ENCODE measurements at places on chromosomes 1 and 21.

- no peak for DNase-seq
Measured at GRCh38 chr1:201419256-201419655, 2.3 kb downstream of the TNNI1 start.

GRCh38 chr1:2019172-2019543, at the start of gene GABRD:
Gene GABRD (plus strand): TSS chr1:2019345. CDS start chr1:2019424, 79 bp downstream.
- no peak for DNase-seq

DNA sequence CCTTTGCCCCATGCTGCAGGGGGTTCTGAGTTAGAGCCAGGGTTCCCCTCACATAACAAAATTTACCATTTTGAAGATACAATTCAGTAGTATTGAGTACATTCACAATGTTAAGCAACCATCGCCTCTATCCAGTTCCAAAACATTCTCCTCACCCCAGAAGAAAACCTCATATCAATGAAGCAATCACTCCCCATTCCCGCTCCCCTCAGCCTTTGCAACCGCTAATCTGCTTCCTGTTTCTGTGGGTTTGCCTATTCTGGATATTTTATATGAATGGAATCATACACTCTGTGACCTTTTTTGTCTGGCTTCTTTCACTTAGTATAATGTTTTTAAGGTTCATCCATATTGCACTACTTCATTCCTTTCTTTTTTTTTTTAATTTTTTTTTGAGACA, 32.9 kb downstream of the SERINC2 start:
- DNase-seq, result no peak

DNA sequence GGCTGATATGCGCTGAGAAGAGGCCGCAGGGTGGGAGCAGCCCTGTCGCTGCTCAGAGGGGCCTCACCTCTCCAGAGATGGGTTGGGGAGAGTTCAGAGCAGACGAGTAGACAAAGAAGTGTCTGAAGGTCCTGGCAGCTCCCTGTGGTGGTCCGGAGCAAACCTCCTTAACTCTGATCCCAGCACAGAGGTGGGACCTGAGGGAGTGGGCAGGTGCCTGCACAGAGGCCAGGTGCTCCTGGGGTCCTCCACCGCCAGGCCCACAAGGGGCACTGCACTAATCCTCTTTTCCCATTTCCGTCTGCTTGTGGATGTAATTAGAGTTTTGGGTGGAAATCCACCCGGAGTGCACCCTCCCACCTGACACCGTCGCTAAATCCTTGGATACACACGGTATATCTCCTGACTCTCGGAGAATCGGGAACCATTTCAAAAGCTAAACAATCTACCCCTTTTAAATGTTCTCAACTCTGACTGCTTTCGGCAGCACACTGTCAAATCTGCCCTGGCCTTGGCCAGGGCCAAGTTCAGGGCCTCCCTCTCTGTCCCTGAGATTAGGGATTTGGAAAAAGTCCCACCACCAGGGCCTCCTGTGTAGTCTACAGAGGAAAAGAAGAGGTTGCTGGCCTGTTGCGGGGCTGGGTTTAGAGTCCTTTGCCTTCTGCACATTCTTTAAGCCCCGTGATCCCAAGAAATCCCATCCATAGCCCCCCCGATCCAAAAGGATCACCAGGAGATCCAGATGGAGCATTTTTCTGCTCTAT, 22.4 kb downstream of the CASZ1 start:
- DNase-seq, result no peak

DNA sequence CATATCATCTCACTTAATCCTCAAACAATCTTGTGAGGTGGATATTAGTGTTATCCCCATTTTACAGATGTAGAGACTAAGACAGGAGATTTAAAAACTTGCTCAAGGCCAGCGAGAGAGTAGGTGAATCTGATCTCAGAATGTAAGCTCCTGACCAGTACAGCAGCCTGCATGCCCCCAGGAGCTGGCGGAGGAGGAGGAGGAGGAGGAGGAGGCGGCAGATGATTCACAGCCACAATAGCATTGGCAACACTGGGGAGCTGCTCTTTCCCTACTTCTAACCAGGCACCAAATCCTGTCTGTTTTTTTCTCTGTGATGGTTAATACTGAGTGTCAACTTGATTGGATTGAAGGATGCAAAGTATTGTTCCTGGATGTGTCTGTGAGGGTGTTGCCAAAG, 243.2 kb downstream of the ATG4C start:
- no peak for DNase-seq

DNA sequence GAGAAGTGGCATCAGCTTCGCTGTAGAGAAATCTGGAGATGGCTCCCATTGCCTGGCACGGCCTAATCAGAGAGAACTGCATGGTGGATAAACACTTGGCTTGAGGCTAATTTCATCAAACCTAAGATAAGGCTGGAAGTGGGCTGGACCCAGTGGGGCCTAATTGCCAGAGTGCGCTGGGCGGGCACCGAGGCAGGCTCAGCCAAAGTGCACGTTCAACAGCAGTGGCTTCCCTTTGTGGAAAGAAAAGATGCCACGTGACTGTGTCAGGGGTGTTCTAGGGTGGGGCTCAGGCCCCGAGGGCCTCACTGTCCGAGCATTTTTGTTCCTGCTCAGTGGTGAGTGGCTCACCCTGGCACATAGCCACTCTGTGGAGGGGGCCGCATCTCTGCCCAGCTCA, 5.8 kb downstream of the PLCH2 start:
- no peak for DNase-seq

GRCh38 chr1:222928212-222928611, 113.4 kb downstream of the DISP1 start:
- no peak for DNase-seq

- DNase-seq, result no peak
Measured at GRCh38 chr1:172719694-172720138, 60.8 kb downstream of the FASLG start.

DNA sequence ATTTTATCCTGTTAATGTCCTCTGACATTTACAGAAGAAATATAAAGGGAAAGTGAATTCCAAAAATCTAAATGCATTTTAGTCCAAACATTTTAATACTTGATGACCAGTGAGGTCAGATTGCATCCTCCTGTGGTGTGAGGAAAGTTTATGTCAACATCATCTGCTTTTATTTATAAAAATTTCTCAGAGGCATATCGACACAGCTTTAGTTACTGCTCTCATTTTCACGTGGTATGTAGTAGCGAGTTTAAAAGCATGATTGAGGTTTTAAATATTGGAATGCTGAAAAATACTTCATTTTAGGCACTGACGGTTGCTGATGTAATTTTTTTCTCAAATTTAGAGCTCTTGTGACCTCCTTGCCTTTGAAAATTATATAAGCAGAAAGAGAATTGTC, 234.8 kb downstream of the HMCN1 start:
- no peak for DNase-seq

- DNase-seq, result no peak
Measured at GRCh38 chr1:212482637-212483441, 50.1 kb downstream of the NENF start.

DNA sequence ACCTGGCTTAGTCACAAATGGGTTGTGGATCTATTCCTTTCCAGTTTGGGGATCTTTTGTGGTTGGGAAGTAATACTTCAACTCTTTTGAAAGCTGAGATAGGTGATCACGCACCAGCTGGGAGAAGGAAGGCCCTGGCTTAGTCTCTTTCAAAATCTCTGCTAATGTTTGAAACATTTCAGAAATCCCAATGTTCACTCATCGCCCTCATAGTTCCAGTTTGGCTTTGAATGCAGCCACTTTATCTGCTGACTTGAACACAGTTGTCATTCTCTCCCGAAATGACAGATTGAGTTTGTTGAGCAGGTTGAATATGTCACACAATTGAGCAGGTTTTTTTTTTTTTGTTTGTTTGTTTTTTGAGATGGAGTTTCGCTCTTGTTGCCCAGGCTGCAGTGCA, 24.6 kb downstream of the RASAL2 start:
- no peak for DNase-seq

DNA sequence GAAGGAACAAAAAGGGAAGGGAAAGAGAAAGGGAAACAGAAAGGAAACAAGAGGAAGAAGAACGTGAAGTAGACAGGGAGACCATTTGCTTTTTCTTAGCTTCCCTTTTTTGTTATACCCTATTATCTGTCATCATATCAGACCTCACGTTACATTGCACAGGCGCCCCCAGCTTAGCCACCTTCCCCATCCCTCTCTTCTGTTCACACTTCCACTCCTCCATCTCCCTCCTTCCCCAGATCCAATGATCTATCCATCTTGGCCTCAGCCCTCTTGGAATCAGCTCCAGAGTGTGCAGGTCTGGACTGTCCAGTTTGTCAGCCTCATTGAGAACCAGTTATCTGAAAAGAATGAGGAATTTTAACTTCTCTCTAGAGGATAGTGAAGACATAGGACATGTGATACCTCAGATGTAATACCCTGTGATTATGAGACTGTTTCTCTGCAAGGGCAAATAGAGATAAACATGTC, 101.1 kb upstream of the ERRFI1 start:
- DNase-seq, result no peak

GRCh38 chr1:150388241-150388640, 24.3 kb downstream of the RPRD2 start:
- DNase-seq, result no peak

DNA sequence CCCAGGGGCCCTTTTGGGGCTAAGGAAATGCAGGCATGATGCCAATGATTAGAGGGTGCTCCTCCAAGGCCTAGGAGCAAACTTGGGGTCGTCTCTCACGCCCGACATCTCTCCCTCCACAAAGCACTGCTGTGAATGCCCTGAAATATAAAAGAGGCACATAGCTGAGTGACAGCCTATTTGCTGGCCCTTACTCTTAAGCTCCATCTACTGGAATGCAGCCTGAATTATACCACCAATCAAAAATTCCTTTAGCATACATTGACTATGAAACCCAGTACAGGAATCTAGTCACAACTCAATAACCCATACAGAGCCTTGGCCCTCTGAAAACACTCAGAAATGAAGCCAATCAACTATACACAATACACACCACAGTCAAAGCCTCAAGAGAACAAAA, 105.5 kb downstream of the LRIG2 start:
- DNase-seq, result no peak

DNA sequence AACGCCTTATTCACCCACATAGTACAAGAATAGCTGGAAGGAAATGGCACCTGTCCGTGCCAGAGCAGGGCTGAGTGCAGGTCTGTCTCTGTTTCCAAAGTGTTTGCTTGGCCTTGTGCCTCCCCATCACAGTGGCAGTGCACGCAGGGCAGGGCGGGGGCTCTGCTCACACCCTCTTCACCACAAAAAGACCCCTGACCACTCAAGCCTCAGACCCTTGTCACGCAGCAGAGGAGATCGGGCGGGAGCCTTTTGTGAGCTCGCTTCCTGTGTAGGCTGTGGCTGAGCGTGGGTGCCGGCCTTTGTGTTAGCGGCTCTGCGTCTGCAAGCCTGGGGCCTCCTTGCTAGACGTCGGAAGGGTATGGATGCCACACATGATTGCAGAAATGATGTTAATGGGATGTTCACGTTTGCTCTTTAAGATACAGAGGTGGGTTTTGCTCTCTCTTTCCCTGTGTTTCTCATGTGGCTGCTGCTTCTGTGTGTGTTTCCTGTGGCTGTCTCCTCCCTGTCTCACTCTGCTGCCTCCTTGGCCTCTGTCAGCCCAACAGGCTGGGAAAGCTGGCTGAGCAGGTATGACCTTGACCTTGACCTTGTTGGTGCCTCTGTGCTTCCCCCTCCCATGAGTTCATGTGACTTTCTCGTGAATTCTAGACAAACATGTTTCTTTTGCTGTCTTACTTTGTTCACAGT, 45.4 kb downstream of the S100B start:
- no peak for DNase-seq

- no peak for DNase-seq
Measured at GRCh38 chr1:83882906-83883305, 116.0 kb downstream of the TTLL7 start.

DNA sequence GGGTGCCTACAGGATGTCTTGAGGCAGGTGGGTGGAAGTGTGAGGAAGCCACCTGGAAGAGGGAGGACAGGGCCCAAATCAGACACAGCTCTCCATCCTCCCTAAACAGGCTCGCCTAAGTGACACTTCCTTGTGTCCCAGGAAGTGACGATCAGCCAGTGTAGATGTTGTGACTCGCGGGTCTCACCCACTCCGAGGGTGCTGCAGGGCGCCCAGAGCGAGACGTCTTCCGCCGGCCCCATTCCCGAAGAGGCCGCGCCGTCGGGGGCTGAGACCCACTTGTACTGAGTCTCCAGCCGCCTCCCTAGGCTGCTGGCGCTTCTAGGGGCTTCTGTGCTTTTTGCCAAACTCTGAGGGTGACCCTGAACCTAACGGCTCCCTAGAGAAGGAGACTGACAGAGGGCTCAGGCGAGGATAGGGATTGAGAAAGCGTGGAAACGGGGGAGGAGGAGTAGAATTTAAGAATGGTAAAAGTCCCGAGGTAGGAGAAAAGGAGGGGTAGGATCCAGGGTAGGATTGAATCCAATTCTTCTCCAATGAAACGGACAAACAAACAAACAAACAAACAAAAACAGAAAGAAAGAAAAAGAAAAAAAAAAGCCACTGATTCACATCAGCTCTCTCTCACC, 543 bp upstream of the MARK1 start:
- no peak for DNase-seq

DNA sequence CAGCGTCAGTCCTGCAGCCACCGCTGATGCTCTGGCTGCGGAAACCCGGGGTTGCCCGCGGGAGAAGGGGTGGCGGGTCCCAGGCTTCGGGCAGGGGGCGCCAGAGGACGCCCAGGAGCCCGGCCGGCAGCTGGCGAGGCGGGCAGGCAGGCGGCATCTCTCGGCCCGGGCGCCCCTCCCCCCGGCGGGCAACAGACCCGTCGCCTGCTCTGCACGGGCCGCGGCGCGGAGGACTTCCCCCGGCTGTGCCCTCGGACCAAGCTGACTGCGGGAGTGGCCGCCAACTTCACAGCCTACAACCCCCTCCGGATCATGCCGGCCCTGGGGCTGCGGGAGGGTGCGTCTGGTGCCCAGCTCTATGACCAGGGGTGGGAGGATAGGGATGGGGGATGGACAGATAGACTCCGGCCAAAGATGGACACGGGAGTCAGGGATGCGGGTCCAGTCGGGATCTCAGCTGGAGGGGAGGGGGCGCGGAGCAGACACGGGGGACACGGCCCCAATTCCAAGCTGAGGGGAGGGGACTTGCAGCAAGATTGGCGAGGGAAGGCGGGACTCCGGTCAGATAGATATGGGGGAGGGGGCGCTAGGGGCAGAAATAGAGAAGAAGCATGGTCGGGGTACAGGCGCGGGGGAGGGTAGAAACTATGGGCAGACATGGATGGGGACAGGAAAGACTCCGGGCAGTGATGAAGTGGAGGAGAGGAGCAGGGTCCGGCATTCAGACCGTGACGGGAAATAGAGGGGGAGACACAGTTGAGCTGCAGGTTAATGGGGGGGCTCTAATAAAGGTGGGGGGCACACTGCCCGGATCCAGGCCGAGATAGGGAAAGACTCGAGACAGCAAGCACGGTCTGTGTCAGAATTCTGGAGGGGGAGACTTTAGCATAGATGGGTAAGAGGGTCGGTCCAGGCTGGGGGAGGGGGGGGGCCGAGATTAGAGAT, 1.1 kb downstream of the ADGRB2 start:
- DNase-seq, result peak; percentile 83

- DNase-seq, result no peak
Measured at GRCh38 chr1:226558036-226558650, 9.6 kb downstream of the STUM start.
